Tongue (tissue), 3 donors: ENCODE measurements at places on chromosomes 1 and 21. TPM values are rescaled to one million over a fixed set of nuclear protein-coding genes. Genes with fewer than 3 reads are reported as not detected.

OR2L13 gene
- not detected for total RNA-seq

CD52 gene
- total RNA-seq: not detected

DNA sequence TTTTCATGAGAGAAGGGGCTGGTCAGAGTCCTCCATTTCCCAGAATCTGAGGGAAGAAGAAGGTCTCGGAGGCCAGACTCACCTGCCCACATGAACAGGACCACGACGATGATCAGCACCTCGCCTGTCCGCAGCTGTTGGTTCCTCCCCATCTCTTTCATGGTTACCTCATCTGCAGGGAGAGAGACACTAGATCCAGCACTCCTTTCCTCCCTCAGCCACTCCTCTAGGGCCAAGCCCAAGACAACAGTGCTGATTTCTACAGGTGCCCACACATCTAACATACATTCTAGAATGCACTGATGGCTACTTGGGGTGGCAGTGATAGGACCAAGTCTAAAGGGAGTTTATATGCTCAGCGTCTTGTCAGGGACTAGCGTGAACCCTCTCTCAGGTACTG lies 3.0 kb downstream of the FNDC5 start:
- DNase-seq: no peak

DNA sequence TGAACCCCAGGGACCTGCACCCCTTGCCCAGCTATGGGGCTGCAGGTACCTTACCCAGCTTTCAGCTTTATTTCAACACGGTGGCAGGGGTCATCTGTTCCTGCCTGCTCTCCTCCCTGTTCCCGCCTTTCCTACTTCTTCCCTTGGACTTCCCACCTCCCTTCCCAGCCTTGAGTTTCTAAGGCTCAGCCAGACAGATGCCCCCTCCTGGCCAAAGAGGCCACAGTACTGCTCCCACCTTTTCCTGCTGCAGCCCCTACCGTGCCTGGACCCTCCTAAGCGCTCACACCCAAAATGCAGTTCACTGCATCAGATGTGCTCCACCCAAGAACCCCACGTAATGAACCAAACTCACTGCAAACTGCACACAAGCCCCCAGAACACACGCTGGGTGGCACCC lies 7.7 kb downstream of the NOC2L start:
- no peak for DNase-seq

CD5L gene
- not detected for total RNA-seq

DNA sequence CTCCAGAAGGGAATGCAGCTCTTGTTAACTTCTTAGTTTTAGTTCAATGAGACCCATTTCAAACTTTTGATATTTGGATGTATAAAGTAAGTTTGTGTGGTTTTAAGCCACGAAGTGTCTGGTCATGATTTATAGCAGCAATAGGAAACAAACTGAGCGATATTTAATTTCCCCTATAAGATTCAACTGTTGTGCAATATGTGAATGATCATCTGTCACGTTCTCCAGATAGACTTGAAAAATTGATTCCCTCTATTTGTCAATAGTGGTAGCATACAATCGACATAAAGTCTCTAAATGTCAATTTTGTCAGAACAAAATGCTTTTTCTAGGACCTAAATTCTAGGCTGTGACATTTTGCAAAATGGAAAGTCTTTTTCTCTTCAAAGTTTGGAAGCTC lies 240.1 kb downstream of the KCTD3 start:
- DNase-seq: no peak

GRCh38 chr1:218930472-218931241 lies 243.0 kb upstream of the LYPLAL1 start:
- DNase-seq: peak; percentile 86

TMCO4 gene
- total RNA-seq: 5.8 TPM

ACOT11 gene
- total RNA-seq: 18.2 TPM

GRCh38 chr1:53016705-53017104 lies 45.3 kb upstream of the PODN start:
- no peak for DNase-seq

GRCh38 chr21:44601596-44602462 lies 1.4 kb downstream of the KRTAP10-7 start:
- DNase-seq: no peak

GUCA2B gene
- not detected for total RNA-seq

CCDC185 gene
- total RNA-seq: not detected

GRCh38 chr1:41935226-41935625 lies 16.5 kb upstream of the HIVEP3 start:
- DNase-seq: no peak

NEK2 gene
- 9.5 TPM for total RNA-seq

DNA sequence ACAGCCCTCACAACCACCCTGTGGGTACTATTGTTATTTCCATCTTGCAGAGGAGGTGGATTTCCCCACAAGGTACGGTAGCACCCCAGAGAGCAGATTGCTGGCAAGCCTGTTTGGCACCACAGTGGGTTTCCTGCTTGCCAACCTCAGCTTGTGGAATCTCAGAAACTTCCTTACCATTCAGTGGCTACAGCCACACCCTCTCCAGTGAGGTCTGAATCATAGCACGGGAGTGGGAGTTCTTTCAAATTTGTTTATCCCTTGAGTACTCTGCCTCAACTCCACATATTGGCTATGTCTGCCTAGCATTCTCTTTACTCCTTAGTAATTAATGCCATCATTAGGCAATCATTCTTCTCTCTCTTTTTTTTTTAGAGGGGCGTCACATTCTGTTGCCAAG lies 162.1 kb downstream of the PTPRU start:
- DNase-seq: no peak

GRCh38 chr1:165365341-165365740 lies 8.8 kb upstream of the LMX1A start:
- DNase-seq: no peak

GLIS1 gene
- total RNA-seq: 0.21 TPM

DNA sequence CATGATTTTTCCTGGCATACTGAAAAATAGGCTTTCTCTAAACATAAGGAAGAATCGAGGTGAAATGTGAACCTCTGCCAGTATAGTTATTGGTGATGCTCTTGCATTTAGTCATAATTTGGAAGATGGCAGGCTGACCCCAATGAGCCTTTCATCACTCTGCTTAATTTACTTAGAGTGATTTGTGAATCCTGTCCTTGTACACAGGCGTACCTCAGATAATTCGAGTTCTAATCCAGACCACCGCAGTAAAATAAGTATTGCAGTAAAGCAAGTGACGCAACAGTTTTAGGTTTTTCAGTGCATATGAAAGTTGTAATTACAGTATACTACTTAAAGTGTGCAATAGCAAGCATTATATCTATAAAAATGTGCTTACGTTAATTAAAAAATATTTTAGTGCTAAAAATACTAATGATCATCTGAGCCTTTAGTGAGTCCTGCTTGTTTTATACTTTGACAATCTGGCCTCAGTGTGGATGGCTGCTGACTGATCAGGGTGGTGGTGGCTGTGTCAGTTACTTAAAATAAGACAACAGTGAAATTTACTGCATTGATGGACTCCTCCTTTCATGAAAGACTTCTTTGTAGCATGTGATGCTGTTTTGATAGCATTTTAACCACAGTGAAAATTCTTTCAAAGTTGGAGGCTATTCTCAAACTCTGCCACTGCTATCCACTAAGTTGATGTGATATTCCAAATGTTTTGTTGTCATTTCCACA lies 1.7 kb downstream of the PKNOX1 start:
- no peak for DNase-seq

DNA sequence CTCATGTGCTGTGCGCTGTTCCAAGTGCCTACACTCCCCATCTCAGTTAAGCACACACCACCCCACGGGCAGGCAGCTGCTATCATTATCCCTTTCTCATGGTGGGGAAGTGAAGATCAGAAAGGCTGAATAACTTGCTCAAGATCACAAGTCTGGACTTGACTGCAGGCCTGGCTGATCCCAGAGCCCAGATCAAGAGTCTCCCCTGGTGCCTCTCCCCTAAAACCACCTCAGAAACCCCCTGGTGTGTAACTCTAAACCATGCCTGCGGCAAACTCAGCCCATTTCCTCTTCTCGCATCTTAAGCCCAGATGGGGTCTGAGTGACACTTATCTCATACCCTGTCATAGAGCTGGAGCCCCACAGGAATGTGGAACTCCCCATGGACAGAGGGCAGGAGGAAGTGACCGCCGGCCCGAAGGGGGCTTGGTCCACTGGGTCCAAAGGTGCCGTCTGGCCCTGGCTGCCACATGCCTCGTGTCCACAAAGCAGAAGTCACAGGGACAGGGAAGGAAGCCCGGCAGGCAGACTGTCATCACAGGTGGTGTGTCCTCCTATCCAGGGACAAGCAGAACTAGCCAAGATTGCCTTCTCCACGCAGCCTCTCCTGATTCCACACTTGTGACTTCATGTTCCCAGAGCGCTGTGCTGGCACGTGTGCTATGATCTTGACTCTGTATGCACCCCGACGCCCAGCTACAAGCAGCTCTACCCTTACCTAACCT lies 92.1 kb downstream of the SYF2 start:
- DNase-seq: no peak

C1QB gene
- 18.5 TPM for total RNA-seq

DNA sequence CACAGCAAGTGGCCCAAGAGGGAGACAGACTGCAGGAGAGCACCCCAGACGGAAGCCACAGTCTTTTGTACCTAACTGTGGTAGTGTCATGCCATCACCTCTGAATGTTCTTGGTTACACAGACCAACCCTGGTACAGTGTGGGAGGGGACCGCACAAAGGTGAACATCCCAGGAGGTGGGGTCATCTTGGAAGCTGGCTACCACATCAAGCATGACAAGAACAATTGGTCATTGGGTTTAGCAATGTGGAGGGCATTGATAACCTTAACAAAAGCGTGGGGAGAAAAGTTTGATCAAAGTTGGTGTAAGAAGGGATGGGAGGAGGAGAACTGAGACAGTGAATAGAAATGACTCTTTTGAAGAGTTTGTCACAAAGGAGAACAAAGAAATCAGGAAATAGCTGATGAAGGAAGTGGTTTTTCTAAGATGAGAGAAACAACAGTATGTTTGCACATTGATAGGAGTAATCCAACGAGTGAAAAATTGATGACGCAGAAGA lies 87.1 kb upstream of the CACNA1E start:
- no peak for DNase-seq

- no peak for DNase-seq
Observed at GRCh38 chr21:36719614-36720013, 20.7 kb downstream of the SIM2 start.

FLG gene
- 5.9 TPM for total RNA-seq

HPDL gene
- total RNA-seq: 0.21 TPM

RNU1-1 gene
- under 0.01 TPM for total RNA-seq

GPR3 gene
- total RNA-seq: 0.41 TPM

DNA sequence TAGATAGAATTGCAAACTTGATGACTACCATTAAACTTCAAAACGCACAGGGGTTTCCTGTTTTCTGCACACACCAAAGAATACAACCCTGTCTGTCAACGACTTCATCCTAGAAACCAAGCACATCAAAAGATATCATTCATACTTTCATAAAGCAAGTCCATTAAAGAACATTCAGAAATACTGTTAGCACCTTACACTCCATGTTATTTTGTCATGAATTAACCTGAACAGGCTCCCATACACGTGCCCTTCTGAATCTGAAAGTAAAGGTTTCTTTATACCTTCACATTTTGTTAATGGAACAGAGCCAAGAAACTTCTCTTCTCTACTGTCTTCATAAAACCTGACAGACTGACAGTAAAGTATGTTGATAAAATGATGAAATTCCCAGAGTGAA lies 46.1 kb downstream of the PUM1 start:
- DNase-seq: no peak

CCDC17 gene
- not detected for total RNA-seq

FMO3 gene
- total RNA-seq: not detected

COL16A1 gene
- total RNA-seq: 158 TPM

DNA sequence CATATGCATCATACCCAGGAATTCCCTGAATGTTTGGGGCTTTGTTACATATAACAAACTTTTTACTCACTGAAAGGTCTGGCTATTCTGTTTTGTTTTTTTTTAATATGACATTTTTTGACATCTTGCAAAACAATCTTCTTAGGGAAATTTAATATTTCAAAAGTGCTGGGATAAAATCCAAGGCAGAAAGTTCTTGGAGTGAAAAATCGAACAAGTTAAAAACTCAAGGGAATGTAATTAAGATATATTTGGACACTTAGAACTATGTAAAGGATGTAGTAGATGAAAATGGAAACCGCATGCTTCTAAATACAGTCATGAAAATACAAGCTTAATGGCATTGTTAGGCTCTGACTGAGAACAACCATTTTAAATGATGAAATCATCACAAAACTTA lies 8.6 kb downstream of the CHODL start:
- DNase-seq: peak; percentile 79

DNA sequence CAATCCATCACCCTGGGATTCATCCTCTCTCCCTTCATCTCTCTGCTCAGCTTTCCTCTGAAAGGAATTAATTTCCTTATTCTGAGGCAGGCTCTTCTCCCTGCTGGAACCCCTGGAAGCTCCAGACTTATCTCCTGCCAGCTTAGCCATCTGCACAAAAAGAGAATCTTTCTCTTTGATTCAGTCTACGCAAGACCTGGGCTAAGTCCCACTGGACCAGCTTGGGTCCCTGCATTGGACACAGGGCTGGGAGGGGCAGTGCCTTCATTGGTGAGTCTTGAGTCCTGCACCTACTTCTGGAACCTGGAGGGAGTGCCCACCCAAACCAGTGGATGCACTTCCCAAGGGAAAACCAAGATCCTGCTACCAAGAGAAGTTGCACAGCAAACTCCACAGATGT lies 271.7 kb upstream of the CSF3R start:
- DNase-seq: no peak

DNA sequence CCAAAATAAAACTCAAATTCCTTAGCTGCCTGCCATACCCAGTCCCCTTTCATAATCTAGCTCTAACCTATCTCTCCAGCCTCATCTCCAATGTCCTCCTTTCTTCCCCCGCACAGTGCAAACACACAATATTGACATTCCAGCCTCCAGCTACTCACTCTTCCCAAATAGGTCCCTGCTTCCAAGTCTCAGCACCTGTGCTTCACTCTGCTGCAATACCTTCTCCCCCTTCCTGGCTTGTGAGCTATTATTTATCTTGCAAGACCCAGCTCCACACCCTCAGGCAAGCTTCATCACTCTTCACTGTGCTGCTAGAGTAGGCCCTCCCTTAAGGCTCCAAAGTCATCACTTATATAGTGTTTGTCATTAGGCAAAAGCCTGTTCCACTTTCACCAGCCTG lies 9.7 kb downstream of the PLPP3 start:
- DNase-seq: no peak

GRCh38 chr1:203219934-203220333 lies 9.5 kb downstream of the CHIT1 start:
- no peak for DNase-seq

TSSK3 gene
- total RNA-seq: not detected

DNA sequence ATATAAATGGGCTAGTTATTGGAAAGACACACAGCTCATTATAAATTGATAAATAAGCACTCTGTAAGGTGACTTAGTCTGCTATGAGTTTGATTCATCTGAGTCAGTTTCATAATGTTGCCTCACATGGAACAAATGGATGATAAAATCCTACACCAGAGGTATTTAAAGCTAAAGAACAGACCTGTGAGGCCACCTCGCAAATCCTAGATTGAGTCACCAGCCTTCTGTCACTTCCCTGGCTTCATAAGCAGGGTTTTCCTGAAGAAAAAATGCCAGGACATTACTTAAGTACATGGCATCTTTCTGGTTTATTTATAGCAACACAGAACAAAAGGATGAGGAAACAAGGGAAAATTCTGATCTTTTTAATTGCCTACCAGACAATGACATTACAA lies 18.4 kb downstream of the CD2 start:
- no peak for DNase-seq
